NCI-H1436 treated with DMSO at 0.1 percent for 48 hours (cell line): ENCODE measurements at places on chromosomes 6 and 20.

DNA sequence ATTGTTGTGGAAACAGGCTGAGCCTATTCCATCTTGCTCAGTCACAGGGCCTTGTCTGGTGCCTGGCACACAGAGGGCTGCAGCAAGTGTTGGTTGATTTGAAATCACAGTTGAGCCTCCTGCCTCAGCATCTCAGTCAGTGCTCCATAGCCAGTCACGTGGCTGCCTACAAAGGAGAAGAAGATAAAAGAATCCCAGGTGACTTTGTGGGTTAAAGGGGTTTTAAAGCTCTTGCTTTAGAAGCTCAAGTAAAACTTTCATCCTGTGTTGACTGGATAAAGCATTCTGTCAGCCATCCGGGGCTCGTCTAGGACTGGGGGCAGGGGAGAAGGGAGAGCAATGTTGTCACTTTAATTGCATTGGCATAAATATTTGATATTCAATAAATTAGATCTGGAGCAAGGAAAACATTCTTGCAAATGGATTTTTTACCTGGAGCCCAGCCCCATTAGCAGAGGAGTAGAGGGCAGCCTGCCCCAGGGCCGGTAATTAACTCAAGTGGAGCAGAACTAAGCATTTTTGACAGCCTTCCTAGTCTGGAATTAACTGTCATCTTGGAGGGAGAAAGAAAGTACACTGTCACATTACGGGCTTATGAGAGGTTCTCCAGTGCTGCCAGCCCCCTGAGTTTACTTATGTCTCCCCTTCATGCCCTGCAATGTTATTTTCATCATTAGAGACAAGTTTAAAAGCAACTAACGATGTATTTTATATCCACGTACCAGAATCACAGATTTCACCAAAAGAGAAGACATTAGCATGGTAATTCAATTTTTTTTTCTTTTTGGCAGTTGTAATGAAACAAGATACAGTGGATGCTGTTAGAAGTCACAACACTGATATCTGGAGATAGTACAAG is 71.7 kb upstream of the GTSF1L start:
- DNase-seq: no peak

- no peak for DNase-seq
Observed at GRCh38 chr6:33277663-33278391, 904 bp downstream of the B3GALT4 start.

DNA sequence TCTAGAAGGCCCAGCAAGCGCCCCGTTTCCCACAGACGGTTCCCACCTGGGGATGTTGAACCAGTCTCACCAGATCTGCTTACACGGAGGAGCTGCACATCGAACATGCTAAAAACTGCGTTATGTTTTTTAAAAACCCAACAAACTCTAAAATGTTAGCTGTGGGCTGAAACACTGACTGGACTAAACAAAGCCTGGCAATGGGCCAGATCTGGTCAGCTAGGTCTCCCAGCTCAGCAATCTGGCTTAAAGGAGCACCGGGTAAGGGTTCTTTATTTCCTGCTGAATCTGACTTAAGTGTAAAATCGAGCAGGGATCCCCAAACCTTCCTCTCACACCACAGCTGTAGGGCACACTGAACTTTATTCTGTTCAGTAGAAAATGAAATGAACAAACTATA is 156.9 kb downstream of the FOXC1 start:
- no peak for DNase-seq

DNA sequence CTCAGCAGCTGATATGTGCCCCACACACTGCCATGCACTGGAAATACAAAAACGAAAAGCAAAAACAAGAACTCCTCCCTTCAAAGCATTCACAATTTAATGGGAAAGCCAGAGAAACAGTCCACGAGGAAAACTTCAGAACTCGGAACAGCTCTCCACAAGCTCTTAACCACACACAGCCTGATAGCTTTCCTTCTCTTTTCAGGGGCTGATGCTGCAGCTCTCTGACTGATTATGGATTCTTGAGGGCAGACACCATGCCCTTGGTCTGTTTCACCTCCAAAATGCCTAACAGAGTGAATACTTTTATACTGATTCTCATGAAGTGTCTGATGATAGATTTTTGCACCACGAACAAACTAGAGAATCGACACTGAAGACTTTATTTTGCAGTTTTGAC is 282.1 kb downstream of the CD83 start:
- DNase-seq: no peak
